ENCODE measurements at places on chromosomes 1 and 21. TPM values are rescaled to one million over a fixed set of nuclear protein-coding genes. Genes with fewer than 3 reads are reported as not detected.

Gene ATP13A2
- 21.0 TPM for total RNA-seq

Gene YTHDF2
- total RNA-seq, result 61.7 TPM

Gene KISS1
- 1.7 TPM for total RNA-seq

Gene NBPF4
- not detected for total RNA-seq

Gene WNT2B
- total RNA-seq, result 3.2 TPM

Measured in smooth muscle cell of trachea (primary cell).